Amniotic stem cell (primary cell): ENCODE measurements at places on chromosomes 16 and 17.
A peak's percentile ranks its signal among the peaks of the same experiment; 100 is the strongest.

DNA sequence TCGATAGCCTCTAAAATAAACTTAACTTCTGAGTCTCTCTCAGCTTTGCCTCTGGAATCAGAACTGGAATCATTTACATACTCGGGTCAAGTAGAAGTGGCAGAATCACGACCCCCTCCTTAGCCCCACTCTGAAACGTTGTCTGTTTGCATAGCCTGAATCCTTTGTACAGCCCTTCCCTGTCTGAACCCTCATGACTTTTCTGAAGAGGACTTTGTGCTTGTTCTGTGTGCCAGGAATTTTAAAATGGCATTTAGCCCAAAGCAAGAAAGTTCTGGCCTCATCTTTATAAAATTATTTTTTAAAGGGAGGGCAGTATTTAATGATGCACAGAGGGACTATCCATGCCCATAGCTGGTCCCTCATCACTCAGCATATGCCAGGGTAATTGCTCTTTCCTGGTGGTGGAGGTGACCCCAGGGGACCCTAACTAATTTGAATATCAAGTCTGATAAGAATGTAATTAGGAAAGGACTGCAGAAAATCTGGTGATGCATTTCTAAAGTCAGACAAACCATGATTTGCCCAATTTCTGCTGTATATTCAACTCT, 342.7 kb upstream of the TNRC6C start:
- DNase-seq: no peak

DNA sequence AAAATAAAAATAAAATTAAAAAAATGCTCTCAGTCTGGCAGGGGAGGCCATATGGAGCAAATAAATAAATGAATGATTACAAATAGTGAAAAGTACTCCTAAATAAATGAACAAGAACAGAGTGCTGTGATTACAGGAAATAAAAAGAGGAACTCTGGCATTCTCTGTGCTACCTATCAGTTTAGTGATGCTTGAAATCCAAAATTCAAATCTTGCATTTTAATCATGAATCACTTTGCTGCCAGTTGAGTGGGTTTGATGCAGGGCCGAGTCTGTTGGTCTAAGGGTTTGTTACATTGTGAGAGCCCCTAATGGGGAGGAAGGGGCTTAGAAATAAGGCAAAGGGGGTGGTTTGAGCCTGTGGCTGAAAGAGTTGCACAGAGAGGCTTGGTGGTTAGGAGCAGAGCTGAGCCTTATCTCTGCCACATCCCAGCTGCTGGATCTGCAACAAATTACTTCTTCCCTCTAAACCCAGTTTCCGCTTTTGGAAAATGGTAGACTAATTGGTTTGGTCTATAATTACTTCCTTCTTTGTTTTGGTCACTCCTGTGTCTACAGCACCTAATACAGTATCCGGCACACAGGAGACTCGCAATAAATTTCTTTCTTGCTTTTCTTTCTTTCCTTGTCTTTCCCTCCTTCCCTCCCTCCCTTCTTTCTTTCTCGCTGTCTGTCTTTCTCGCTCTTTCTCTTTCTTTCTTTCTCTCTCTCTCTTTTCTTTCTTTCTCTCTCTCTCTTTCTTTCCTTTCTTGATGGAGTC, 6.3 kb upstream of the ABCC1 start:
- no peak for DNase-seq

DNA sequence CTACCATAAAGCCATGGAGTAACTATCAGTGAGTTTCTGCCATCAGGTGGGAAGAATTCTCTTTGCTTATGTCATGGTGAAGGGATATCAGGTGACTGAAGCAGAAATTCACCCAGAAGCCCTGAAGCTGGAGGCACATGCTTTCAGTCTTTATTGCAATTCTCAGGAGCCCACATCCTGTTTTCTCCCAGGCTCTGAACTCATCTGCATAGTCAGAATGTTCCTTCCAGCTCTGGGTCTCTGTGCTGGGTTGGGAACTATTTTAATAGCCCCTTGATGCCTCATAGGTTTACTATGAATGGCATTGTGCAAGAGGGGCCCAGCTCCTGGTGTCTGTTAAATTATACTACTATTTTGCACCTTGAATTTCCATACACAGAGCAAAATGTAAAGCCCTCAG, 198.4 kb upstream of the SOX9 start:
- DNase-seq: no peak

GRCh38 chr17:81241648-81242420, 2.7 kb downstream of the NDUFAF8 start:
- DNase-seq: no peak

GRCh38 chr16:88016964-88017363, 65.7 kb downstream of the BANP start:
- DNase-seq: no peak

DNA sequence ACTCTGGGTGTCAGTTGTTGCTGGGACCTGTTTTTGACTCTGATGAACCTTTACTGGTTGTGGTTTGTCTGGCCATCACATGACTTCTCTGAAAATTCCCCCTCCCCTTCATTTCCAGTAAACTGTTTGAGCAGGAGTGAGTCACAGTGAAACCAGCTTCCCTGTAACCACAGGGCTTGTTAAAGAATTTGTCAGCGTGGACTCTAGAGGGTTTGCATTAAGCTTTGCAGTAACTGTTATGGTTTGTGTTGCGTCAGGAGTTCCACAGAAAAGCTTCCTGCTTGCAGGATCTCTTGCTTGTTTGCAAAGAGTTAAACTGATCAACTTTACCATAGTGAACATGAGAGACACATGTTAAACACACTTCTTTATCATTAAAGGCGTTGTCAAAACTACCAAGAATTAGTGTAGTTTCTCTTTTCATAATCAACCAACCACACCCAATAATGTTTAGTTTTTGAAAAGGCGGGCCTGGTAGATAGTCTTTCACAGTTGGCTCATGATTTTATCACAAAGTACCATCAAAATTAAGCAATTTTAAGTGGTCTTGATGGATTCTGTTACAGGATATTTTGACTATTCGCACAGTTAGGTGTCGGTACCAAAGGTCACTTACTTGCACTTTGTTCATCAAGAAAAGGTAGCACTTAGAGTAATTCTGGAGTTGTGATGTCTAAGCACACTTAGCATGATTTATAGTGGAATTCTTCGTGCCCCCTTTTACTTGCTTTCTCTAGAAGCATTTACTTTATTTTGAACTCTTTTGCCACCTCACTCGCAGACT, 79.3 kb downstream of the VMP1 start:
- peak; percentile 92 for DNase-seq

DNA sequence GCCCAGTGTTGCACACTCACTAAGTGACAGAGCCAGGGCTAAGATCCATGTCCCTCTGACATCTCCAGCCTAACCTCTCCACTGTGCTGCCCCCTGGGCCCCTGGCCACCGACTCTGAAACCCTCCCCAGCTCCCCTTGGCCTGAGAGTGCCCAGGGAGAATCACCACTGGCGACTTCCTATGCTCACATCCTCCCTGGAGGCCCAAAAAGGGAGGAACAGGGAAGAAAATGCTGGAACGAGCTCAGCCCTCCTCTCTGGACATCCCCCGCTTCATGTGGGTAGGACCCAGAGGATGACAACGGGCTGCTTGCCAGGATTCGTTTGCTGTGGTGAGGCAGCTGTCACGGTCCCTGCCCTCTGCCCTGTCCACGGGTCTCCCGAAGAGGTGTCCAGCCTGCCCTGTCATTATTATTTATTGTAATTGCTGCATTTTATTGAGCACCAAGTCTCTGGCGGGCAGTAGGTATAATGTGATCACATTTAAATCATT, 153.5 kb upstream of the RPL38 start:
- no peak for DNase-seq

GRCh38 chr17:81428948-81429774, 33.9 kb downstream of the BAHCC1 start:
- peak; percentile 17 for DNase-seq

DNA sequence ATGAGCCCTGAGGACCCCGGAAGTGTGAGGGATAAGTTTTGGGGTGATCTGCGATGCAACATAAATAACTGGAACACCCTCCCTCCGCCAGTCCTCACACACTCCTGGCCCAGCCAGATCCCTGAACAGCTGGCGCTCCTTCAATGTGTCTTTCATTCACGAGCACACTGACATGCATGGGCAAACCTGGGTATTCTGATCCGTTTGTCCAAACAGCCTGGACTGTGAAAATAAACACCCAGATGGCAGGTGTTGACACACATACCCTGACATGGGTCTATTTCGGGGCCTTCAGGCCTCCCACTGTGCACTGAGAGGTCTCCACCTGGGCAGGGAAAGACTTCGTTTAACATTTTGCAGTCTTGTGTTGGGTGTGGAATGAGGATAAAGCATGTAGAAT, 3.0 kb upstream of the CPNE2 start:
- no peak for DNase-seq

DNA sequence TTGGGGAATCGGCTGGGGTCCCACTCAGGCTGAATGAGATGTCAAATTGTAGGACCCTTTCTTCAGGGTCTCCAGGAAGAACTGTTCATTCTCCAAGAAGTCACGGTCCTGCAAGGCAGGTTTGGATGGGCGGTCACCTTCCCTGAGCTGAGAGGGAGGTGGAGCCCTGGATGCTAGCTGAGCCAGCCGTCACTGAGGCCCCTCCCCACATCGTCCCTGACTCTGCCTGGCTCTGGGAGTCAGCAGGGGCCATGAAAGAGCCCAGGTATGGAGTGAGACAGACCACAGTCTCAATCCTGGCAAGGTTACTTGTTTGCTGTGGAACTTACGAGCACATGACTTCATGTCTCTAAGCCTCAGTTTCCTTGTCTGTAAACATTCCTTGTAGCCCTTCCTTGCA, 6.0 kb upstream of the MRPL38 start:
- no peak for DNase-seq

GRCh38 chr17:79730769-79731483, at the start of gene ENPP7:
ENPP7 (plus strand) TSS chr17:79730943; CDS start chr17:79731140, 197 bp downstream.
- DNase-seq: no peak

DNA sequence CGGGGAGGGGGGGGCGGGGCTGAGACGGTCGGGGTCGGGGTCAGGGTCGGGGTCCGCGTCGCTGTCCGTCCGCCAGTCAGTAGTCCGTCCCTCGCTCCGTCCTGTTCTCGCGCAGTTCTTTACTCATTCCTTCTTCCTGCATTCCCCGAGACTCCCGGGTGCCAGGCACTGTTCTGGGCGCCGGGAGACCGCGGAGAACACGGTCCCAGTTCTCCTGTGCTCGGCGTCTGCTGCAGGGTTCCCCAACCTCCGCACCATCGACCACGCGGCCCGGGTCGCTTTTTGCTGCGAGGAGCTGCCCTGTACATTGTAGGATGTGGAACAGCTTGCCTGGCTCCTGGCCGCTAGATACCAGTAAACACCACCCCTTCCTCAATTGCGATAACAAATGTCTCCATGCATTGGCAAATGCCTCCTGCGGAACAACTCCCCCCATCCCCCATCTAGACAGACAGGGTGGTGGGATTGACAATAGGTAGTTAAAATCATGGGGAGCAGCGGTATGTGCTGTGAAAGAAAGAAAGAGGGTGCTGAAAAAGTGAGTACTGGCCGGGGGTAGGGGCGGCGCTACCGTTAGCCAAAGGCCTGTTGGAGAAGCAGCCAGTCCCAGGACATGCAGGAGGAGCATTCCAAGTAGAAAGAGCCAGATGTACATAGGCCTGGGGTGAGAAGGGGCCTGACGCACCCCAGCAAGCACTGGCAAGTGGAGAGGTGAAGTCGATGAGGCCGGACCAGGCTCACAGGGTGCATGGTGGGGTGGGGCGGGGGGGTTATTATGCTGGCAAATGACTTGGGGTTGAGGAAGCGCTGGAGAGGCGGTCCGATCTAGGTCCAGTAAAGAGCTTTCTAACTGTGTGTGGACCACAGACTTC, 631 bp downstream of the TRAF7 start:
- DNase-seq: no peak

GRCh38 chr17:28384281-28385036, 13.0 kb downstream of the SARM1 start:
- DNase-seq: no peak

GRCh38 chr16:56993204-56993603, 3.8 kb downstream of the NLRC5 start:
- DNase-seq: no peak

- no peak for DNase-seq
Measured at GRCh38 chr17:31431852-31432658, 40.6 kb downstream of the RAB11FIP4 start.

DNA sequence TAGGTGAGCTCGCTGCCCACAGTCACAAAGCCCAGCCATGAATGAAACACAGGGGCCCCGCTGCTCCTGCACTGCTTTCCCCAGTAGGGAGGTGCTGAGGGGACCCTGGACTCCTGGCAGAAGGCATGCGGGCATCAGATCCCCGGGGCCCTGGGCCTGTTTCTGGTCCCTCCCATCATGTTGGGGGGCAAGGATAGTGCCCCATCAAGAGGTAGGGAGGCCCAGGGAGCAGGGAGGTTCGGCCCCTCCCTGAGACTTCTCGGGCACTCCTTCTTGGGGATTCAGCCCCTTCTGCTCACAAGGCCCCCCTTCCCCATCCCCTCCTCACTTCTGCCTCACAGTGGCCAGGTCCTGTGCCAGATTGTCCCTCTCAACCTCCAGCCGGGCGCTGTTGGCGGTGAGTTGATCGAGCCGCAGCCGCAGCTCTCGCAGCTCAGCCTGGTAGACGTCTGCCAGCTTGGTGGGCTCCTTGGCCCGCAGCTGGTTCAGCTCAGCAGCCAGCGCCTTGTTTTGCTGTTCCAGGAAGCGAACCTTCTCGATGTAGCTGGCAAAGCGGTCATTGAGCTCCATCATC, 515 bp downstream of the GFAP start:
- DNase-seq: no peak

- no peak for DNase-seq
Measured at GRCh38 chr17:12655936-12656335, 9.8 kb upstream of the MYOCD start.

- no peak for DNase-seq
Measured at GRCh38 chr17:56929362-56929969, 15.6 kb upstream of the TRIM25 start.

DNA sequence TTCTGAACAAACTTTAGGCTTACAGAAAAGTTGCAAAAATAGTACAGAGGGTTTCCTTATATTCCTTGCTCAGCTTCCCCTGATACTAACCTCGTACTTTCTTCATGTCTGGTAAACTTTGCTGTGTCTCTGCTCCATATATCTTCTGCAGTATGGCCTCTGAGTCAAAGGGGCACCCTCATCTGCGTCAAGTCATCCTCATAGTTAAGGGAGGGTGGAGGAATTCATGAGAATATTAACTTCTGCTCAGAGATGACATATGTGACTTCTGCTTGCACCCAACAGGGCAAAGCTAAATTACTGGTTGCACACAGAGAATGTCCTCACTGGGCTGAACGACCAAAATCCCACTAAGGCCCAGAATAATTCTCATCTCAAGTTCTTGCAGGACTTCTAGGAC, 4.3 kb upstream of the CCL7 start:
- no peak for DNase-seq

- DNase-seq: no peak
Measured at GRCh38 chr17:71870546-71870862, 250.3 kb upstream of the SOX9 start.

DNA sequence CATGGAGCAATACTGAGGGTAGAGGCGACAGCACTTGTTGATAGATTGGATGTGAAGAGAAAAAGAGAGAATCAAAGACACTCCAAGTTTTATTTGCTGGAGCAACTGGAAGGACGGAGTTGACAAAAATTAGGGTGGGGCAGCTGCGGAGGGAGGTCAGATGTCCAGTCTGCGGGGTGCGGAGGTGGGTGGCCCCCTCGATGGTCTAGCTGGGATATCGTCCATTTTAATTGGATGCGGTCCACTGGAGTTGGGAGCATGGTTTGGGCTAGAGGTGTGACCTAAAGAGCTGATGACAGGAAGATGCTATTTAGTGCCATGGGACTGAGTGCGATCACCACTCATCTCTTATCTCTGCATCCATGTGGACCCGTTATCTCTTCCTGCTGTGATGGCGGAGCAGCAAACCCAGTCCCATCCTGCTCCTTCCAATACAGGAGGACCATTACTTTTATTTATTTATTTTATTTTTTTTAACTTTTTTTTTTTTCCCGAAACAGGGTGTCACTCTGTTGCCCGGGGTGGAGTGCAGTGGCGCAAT, 48.3 kb upstream of the CBX4 start:
- no peak for DNase-seq

GRCh38 chr16:67022531-67023214, 6.3 kb upstream of the CBFB start:
- DNase-seq: no peak
